ENCODE measurements at places on chromosomes 11 and 22.
A peak's percentile ranks its signal among the peaks of the same experiment; 100 is the strongest.

DNA sequence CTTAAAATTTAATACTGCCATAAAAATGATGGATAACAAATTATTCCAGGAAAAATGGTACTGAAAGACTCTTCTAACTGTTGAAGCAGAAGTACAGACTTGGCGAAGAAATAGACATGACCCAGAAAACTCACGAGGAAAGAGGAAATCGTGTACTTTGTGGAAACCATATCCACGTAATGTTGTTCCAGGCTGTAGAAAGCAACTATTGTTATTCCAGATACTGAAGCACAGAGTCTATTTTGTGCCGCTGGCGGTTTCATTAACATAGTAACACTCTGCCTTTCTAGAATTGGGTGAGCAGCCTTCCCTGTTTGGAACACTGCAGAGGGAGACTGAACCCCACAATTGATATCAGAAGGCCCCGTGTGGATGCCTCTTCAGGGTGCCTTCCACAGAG is 310.6 kb downstream of the TBC1D22A start:
- no peak overlapping the region for H3K4me3 ChIP-seq
- no peak for DNase-seq
- no peaks in the 10 kb centered on the region for H3K4me1 ChIP-seq
- no peak overlapping the region for H3K27ac ChIP-seq
- H3K27me3 ChIP-seq, result no peaks in the 10 kb centered on the region

- no peaks in the 10 kb centered on the region for H3K27me3 ChIP-seq
- no peaks in the 10 kb centered on the region for H3K4me1 ChIP-seq
- H3K36me3 ChIP-seq, result no peaks in the 10 kb centered on the region
- no peak overlapping the region for H3K4me3 ChIP-seq
- no peak overlapping the region for H3K27ac ChIP-seq
These were observed 39.4 kb downstream of the GLYATL2 start for GRCh38 chr11:58805065-58805464.

- H3K27ac ChIP-seq, result no peak overlapping the region
- H3K4me3 ChIP-seq, result no peak overlapping the region
- no peaks in the 10 kb centered on the region for H3K27me3 ChIP-seq
- no peaks in the 10 kb centered on the region for H3K4me1 ChIP-seq
- DNase-seq, result no peak
- no peaks in the 10 kb centered on the region for H3K36me3 ChIP-seq
These were observed 8.3 kb upstream of the RIC3 start for GRCh38 chr11:8177136-8177535.

- no peaks in the 10 kb centered on the region for H3K36me3 ChIP-seq
- no peak for DNase-seq
- no peak overlapping the region for H3K27ac ChIP-seq
- no peaks in the 10 kb centered on the region for H3K27me3 ChIP-seq
- H3K4me1 ChIP-seq, result no peaks in the 10 kb centered on the region
These were observed 144.1 kb downstream of the ARHGAP42 start for GRCh38 chr11:100830978-100831732.

DNA sequence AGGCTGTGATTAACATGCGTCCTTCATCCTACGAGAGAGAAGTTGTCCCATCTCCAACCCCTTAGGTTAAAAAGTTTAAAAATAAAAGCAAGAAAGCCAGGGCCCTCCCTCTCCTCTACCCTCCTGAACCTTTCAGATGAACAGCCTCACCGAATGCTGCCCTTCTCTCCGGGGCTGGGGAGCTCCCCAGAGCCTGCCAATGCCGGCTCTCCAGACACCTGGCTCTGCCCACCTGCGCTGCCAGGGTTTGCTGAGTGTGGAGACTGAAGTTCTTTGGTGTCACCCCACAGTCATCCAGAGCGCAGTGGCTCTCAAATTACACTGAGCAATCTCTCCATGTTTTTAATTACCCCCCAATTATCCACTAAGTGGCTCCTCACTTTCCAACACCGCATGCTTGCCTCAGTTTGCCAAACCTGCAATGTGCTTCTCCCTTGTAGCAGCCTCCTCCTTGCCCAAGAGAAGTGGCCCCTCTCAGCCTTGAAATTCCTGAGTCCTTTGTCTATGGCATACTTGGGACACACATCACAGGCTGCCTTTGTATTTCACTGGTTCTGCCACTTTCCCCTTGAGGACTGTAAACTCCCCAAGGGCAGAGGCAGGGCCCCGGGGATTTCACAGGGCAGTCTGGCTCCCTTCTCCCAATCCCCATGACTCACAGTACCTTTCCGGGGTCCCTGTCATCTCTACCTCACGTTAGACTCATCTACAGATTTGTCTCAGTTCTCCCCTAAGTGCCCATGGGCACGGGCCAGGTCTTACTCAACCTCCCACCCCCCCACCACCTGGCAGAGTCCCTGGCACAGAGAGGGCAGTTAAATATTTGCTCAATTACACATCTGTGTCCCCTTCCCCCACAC is 2.0 kb downstream of the MYH9 start:
- peaks cover 2% of the 10 kb centered on the region for H3K4me1 ChIP-seq
- H3K4me3 ChIP-seq, result peak overlapping the region; percentile 96
- H3K27ac ChIP-seq, result peak overlapping the region; percentile 99
- H3K36me3 ChIP-seq, result peaks cover 3% of the 10 kb centered on the region
- H3K27me3 ChIP-seq, result no peaks in the 10 kb centered on the region
